ENCODE measurements at places on chromosomes 12 and 14. TPM values are rescaled to one million over a fixed set of nuclear protein-coding genes. Genes with fewer than 3 reads are reported as not detected.

GRCh38 chr12:58487678-58488161 is 432.6 kb downstream of the LRIG3 start:
- no peak for DNase-seq

DNA sequence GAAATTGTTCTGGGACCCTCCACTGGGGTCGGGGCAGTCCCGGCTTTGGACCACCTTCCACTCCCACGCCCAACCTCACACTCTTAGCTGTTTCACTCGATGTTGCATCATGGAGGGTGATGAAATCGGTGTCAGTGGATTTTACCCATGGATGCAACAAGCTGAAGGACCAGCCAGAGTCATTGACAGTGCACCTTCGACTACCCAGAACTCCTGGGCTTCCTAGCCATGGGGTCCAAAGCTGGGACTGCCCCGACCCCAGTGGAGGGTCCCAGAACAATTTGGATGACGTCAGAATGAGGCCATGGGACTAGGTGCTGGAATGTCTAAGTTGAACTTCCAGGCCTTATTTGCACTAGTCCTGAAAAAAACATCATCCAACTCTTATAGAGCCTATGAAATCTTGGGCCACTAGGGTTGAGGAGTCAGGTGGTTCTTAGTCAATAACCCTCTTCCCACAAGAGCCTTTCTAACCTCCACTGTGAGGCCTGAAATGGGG is 882 bp upstream of the IL23A start:
- DNase-seq: no peak

DNA sequence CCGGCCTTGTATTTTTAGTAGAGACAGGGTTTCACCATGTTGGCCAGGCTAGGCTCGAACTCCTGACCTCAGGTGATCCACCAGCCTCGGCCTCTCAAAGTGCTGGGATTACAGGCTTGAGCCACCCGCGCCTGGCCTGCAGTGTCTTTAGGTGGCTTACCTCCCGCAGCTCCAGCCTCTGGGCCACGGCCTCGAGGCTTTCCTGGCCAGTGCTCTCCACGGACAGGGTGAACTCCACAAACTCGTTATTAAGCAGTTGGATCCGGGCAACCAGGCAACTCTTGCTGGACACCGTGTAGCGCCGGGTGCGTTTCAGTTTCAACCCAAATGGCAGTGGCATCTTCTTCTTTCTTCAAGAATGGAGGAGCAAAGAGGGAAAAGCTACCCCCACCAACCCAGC is 4.7 kb downstream of the PTPN21 start:
- no peak for DNase-seq

DNA sequence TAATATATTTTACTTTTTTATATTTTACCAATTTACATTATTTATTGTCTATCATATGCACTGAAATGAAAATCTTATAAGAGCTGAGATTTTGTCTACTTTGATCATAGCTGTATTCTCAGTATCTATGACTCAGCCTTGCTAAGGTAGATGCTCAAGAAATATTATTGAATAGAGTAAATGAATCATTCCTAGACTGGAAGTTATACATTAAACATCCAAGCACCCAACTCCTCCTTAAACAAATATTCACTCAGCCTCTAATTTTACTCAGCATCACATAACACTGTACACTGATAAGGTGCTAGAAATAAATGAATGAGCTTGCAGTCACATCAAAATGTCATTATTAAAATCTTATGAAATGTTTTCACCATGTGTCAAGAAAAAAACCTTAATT is 1424.9 kb downstream of the LRFN5 start:
- DNase-seq: no peak

DNA sequence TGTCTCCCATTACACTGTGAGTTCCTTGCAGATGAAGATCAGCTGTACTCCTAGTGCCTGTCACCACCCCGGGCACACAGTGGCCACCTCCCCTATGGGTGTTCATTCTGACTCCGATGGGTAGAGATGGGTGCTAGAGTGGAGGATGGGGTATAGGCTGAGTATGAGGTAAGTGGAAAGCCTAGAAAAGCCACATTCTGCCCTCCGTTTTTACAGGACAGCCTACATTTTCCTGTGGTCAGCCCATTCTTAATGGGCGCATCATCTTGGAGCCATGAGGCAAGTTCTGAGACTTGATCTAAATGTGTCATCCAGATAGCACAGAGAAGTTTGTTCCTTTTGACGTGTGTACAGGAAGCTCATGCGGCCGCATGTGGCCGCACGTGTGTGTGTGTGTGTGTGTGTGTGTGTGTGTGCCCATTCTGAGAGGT is 166.7 kb upstream of the HIF1A start:
- DNase-seq: no peak

GRCh38 chr12:67885375-67886169 is 103.7 kb upstream of the IFNG-AS1 start:
- DNase-seq: no peak

DNA sequence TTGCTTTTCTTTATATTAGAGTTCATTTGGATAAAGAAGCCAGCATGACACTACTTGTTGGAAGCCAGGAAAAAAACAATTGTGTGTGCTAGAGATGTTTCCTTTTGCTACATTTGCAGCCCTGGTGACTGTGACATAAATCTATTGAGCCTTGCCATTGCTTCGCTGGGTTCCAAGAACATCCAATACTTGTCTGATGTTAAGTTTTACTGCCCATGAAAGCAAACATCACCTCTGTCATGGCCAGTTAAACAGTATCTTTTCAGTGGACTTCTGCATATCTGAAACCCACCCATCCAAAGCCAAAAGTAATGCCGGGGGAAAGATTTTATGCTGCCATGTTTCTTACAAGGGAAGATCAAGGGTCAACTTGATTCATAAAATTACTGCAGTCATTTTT is 184.0 kb downstream of the MSRB3 start:
- no peak for DNase-seq

- no peak for DNase-seq
These were observed 155.5 kb downstream of the SLC15A5 start for GRCh38 chr12:16121953-16122352.

DNA sequence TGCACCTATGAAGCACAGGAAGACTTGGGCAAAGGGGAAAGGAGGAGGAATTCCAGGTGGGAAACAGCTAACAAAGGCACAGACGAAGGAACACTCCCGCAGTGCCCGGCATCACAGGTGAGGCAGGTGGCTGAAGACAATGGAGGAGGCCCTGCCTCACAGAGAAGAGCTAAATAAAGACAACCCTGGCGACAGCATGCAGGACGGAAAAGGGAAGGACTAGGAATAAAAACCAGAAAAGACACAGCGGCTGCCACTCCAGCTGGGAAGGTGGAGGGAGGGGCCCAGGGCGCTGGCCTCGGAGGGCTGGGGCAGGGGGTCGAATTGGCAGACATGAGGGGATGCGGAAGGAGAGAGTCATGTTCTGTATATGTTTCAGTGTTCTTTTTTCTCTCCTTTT is 43.0 kb upstream of the ANO2 start:
- no peak for DNase-seq

- DNase-seq: no peak
These were observed 81.8 kb upstream of the EVL start for GRCh38 chr14:99983251-99984015.

DNA sequence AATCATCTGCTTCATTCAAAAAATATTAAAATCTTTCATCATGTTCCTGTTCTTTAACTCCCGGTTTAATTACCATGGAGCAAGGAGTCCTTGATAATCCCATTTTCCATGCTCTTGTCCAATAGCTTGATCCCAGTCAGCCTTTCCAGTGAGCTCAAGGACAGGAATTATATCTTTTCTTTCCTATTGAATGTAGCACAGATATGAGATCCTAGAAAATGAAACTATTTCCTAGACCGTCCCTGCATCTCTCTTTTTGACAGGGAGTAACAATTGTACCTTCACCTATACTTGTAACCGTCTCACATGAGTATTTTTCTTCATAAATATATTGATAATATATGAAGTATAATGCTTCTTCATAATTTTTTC is 35.6 kb downstream of the PIK3C2G start:
- DNase-seq: no peak

The SERPINA12 gene
- total RNA-seq: not detected

The TAPBPL gene
- total RNA-seq: 42.4 TPM

The ANO4 gene
- 31.6 TPM for total RNA-seq

The KRT77 gene
- total RNA-seq: not detected

The GPR135 gene
- 5.5 TPM for total RNA-seq

Data from adrenal gland (tissue), 19 donors.